ENCODE measurements at places on chromosomes 12 and 14.
A peak's percentile ranks its signal among the peaks of the same experiment; 100 is the strongest.

GRCh38 chr12:65022960-65023359 lies 98.1 kb downstream of the WIF1 start:
- no peak for DNase-seq

- no peak for DNase-seq
Measured at GRCh38 chr14:99199846-99200653, 71.9 kb downstream of the BCL11B start.

DNA sequence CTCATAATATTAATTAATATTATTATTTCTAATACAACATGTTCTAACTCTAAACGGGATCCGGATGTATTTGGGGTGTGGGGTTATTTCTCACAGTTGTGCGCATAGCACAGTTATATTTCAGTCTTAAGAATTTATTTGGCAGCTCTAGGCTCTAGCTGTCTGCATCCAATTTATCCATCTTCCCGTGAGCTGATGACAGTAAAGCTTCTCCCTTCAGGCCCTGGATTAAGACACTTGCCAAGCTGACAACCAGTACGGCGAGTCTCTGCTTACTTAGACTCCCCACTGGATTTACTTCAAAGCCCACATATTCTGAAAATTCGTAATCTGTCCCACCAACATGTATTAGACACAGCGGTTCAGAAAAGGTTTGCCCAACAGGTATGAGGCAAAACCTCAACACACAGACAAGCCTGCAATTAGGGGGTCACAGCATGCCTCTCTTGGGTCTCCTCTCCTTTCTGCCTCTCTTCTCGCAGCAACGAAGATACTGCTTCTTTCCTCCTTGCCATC lies 232.9 kb upstream of the TMTC1 start:
- no peak for DNase-seq

- no peak for DNase-seq
Measured at GRCh38 chr14:44968714-44969113, 6.7 kb downstream of the TOGARAM1 start.

DNA sequence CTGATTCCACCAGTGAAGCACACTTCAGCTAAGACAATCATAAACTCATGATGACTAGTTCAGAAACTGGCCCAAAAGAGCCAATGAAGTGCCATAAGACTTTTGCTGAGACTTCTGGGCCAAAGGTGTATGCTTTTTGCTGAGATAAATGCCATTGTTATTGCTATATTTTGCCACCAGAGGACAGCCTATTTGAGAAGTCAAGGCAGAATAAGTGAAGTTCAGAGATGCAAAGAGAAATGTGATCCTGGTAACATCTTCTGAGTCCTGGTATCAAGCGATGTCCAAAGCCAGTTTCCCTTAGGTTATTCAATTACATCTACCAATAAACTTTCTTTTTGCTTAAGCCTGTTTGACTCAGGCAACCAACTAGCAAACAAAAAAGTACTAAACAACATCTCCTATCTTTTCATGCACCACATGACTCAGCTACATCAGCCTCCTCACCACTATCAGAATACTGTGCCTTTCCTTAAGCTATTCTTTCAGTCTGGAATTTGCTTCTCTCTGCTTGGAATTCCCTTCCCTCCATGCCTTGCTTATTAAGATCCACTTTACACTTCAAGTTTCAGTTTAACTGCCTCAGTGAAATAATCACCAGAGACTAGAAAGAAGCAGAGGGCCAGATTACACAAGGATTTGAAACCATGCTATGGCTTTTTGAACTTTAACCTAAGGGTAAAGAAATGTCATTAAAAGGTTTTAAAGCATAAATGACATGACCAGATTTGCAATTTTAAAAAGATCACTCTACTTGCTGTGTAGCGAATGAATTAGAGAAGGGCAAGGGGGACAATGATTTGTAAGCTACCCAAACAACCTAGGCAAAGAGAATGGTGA lies 14.0 kb downstream of the CRY1 start:
- peak; percentile 20 for DNase-seq

GRCh38 chr12:1047898-1048660 lies 57.1 kb downstream of the ERC1 start:
- no peak for DNase-seq

- DNase-seq, result peak; percentile 75
Measured at GRCh38 chr12:125185740-125186470, 120.7 kb downstream of the AACS start.

- DNase-seq, result no peak
Measured at GRCh38 chr12:76569685-76570604, 10.4 kb upstream of the OSBPL8 start.

- no peak for DNase-seq
Measured at GRCh38 chr12:91982946-91983345, 162.7 kb downstream of the BTG1 start.

DNA sequence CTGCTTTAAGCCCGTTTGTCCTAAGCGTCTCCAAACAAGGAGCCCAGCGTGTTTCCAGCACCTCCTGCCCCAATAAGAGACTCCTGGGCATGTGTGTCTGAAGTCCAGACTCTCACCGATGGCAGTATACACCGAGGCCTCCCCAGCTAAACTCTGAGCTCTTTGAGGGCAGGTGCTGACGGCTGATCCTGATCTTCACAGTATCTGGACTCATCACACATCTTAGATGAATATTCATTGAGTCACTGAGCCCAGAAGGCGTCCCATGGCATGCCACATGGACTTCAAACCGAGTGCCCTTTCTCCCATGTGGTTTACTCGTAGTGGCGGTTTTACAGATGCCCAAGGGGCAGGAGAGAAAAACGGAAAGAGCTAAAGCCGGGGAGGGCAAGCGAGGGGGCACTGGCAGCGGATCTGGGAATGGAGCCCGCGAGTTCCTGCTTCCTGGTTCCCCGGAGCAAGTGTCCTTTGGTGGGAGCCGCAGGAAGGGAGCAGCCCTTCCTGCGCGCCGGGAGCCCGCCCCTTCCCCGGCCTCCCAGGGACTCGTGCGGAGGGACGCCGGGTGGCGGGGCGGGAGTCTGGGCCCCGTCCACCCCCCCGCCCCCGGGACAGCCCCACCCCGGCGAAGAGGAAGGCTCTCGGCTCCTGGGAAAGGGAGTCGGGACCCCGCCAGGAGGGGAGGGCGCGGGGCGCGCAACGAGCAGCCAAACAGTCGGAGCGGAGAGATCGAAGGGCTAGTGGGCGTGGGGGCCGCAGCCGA lies 585 bp upstream of the TEAD4 start:
- DNase-seq, result no peak

- no peak for DNase-seq
Measured at GRCh38 chr12:54228471-54228870, 39.7 kb upstream of the SMUG1 start.

DNA sequence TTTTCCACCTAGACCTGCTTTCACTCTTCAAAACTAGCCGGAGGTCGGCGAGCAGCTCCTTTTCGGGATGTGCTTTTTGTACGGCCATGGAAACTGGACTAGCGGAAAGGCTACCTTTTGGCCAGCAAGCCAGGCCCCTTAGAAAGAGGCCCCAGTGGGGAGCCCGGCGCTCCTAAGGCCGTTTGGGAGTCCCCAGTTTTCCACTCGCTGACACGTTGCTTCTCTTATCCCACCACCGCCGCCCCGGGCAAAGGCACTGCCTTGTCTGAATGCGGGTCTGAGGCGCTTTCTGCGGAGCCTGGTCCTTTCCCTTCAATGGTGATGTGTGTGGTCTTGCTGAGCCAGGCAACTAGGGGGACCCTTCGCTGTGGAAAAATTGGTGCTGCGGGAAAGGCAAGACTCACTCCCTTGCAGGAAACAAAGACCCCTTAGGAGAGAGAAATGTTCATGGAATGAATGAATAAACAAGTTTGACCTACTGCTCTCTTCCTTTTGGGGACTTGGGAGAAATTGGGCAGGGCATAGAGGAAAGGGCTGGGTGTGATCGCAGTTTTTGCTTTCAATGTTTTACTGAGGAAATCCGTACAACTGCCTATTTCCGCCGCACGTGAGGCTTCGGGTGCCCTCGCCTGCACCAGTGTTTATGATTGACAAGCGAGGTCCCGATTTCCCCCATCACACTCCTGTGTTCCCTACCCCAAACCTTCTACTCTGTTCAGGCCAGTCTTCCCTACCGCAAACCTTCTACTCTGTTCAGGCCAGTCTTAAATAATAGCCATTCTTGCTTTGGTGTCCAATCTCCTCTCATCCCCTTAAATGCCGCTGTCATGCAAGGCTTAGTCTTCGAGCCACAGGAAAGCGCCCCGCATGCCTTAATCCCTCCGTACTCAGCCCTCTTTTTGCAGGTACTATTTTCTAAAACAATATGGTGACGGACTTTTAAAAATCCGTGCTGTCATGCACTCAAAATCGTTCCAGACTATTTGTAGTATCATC lies 1.0 kb upstream of the SLC38A2 start:
- DNase-seq, result peak; percentile 51

DNA sequence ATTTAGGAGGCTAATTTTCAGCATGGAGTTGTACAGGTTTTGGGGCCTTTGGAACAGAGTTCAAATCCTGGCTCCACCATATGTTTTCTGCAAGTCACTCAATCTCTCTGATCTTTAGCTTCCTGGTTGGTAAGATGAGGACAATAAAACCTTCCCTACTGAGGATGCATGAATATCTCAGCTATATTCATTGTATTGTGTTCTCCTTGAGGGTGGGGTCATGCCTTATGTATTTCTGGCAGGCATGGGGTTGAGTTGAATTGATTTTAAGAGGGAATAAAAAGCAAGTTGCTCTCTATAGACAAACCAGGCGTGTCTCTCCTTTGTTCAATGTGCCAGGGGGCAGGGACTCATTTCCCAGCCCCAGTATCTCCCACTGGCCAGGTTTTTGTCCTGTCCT lies 173.1 kb downstream of the C12orf75 start:
- no peak for DNase-seq

GRCh38 chr12:31820832-31821231 lies 92.0 kb upstream of the AMN1 start:
- no peak for DNase-seq

DNA sequence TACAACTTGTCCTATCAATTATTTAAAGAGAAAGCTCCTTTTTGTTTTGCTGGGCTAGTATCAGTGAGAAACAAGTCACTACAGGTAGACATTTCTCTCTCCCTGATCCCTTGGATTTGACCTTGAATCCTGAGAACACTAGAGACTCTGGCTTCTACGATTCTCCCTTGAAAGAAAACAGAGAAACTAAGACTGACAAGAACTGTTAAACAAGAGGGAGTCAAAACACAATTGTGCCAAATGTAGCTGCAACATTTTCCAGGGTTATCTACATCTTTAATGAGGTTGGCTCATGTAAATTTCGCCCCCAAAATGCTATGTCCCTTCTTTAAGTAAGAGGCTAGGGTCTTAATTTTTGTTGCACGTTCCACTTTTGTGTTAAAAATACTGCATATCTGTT lies 62.4 kb downstream of the SLC38A1 start:
- no peak for DNase-seq

DNA sequence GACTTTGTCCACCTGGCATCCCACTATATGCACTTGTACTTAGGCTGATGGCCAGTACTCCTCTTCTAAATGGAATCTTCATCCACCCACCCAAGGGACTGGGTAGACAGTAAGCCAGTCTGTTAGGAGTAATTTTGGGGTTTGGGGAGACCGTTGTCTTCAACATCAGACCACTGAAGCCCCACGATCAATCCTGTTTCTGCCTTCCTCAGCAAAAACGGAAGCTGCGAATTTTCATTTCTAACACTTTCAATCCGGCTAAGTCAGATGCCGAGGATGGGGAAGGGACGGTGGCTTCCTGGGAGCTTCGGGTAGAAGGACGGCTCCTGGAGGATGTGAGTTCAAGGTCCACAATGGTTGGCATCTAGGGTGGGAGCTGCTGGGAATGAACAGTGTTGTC lies 2.0 kb downstream of the SMARCD1 start:
- DNase-seq, result no peak

GRCh38 chr14:81565441-81566290 lies 32.0 kb upstream of the SEL1L start:
- DNase-seq, result peak; percentile 47

DNA sequence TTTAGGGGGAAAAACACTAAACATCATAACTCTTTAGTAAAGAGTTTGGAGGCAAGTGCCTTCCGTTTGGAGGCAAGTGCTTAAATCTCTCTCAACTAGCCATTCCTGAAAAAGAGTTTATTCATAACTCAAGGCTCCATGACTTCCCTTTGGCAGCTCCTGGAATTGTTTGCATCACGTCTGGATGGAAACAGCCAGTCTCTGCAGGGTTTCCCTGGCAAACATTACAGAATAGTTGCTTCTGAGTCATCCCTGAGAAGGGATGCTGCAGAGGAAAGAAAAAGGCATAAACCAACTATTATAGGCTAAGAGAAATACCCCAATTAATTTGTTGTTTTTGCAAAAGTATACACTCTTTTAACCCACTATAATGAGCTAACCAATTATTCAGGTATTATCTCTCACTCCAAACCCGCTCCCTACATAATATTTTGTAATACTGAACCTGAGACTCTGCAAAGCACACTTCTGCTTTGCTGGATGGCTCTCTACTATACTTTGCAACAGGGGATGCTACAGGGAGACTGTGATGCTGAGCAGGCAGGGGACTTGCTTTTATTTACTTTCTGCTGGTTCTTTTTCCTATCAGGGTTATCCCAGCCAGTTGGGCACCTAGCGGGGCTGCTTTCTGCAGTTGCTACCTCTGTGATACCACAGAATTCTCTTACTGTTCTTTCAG lies 497.7 kb downstream of the FUT8 start:
- DNase-seq, result no peak

DNA sequence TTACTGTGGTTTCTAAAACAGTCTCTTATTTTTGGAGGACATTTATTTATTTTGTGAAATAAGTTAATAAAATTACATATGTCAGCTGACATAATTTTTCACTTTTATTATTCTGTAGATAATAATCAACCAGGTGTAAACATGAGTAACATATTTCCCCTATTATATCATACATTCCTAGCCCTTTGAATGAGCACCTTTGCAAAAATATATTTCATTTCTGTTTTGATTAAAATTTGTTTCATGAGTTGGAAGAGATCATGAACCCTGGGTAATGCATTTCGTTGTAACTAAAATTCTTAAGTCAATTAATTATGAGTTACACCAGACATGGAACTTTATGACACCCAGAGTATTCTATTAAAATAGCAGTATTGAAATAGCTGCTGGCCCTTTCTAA lies 56.3 kb downstream of the SLC16A7 start:
- no peak for DNase-seq

GRCh38 chr12:60043236-60043635 lies 447.4 kb downstream of the SLC16A7 start:
- DNase-seq, result no peak

DNA sequence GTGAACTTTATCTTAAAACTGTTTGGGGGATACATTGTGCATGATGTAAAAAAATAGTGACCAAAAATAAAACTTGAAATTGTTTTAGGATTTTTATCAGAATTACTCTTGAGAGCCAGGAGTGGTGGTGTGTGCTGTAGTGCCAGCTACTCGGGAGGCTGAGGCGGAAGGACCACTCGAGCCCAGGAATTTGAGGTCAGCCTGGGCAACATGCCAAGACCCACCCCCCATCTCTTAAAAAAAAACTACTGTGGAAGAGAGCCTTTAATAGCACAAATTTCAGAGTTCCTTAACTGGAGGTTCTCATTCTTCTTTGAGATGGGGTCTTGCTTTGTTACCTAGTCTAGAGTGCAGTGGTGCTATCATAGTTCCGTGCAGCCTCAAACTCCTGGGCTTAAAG lies 21.5 kb downstream of the CPSF2 start:
- no peak for DNase-seq

- DNase-seq, result no peak
Measured at GRCh38 chr12:115467531-115467930, 783.6 kb upstream of the TBX3 start.

GRCh38 chr14:82445810-82446570 lies 912.3 kb upstream of the SEL1L start:
- no peak for DNase-seq

GRCh38 chr14:75430526-75430925 lies 2.7 kb downstream of the JDP2 start:
- no peak for DNase-seq

All from GM13976 (cell line).